ENCODE measurements at places on chromosomes 3 and 15.

DNA sequence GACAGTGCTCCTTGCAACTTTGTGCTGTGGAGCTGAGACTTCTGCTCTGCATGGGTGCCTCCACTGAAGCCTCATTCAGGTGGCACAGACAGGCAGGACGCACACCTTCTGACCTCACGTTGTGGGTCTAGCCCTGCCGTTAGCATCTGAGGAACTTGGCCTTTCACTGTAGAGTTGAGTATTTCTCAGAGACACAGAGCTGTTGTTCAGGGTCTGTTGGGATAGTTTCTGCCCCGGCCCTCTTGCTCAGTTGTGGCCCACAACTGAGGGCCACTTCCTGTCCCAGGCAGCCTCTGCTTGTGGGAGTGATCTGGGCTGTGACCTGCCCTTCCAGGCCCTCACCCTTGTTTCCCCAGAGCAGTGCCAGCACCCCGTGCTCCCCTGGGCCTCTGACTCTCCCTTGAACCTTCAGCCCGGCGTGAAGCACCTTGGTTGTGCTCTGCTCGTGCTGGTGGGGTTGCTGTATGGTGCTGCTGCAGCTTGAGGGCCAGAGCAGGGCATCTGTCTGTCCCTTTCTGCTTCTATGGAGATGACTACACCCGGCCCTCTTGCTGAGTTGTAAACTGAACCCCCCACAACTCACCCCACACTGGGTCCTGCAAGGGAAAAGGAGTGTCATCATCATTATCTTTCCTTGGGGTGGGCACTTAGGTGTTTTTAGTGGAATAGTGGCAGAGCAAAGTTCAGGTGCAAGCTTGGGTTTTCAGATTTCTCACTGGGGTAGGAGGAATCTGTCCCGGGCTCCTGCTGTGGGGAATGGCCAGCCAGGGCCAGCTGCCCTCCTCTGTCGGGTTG, 11.7 kb downstream of the BAHD1 start:
- no peak for DNase-seq

- DNase-seq = peak; percentile 52
These were observed 9.5 kb downstream of the ZBTB47 start for GRCh38 chr3:42662813-42663535.

- DNase-seq = no peak
These were observed 61.4 kb downstream of the CLDN11 start for GRCh38 chr3:170480111-170480510.

- DNase-seq = no peak
These were observed 190.6 kb upstream of the ARPP21 start for GRCh38 chr3:35448681-35449080.

DNA sequence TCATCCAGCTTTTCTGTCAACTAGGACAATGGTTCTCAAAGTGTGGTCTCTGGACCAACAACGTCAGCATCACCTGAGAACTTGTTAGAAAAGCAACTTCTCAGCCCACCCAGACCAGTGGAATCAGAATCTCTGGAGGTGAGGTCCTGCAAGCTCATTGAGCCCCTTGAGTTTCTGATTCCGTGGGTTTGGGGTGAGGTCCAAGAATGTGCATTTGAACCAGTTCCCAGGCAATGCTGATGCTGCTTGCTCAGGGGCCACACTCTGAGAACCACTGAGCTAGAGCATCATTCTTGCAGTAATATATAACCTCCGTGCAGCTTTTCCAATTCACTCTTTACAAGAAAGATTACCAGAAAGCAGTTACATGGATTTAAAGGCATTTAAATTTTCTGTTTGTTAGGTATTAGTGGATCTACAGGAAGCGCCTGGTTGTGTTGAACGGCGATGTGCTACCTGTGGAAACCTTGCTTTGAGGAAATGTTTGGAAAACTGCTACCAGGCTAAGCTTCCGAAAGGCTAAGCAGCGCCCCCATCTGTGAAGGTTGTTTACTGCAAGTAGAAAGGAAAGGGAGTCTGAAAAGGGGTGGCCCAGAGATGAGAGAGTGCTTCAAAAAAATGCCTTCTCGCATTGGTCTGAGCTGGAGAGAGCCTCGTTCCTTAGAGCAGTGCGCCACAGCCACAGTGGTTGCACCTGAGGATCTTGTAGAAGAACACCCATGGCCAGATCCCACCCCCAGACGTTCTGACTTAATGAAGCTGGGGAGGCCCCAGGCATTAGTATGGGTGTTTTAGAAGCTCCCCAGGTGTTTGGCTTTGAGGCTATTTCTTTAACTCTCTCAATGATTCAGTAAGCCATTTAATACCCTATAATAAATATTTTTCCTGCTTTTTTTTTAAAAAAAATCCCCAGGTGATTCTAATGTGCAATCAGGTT, 50.0 kb downstream of the RLBP1 start:
- DNase-seq = peak; percentile 48

- DNase-seq = no peak
These were observed 66.6 kb downstream of the SLC12A8 start for GRCh38 chr3:125145751-125146475.

- no peak for DNase-seq
These were observed 65.4 kb upstream of the XCR1 start for GRCh38 chr3:46092702-46093080.

DNA sequence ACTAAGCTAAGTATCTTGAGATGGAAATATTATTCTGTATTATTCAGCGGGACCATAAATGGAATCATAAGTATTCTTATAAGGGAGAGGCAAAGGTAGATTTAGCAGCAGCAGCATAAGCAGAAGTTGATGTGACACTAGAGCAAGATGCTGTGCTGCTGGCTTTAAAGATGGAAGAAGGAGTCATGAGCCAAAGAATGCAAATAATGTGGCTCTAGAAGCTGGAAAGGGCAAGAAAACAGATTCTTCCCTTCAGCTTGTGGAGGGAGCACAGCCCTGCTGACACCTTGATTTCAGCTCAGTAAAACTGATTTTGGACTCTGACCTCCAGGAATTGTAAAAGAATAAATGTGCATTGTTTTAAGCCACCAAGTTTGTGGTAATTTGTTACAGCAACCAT, 144.2 kb upstream of the ANKRD28 start:
- DNase-seq = no peak
